ENCODE measurements at places on chromosomes 3 and 15. TPM values are rescaled to one million over a fixed set of nuclear protein-coding genes. Genes with fewer than 3 reads are reported as not detected.

LRRN1 gene
- total RNA-seq, result 0.08 TPM

ARGFX gene
- total RNA-seq, result not detected

NMNAT3 gene
- 4.0 TPM for total RNA-seq

CCDC32 gene
- 22.9 TPM for total RNA-seq

LRRIQ4 gene
- not detected for total RNA-seq

SQOR gene
- total RNA-seq, result 159 TPM

DOCK3 gene
- not detected for total RNA-seq

SCAANT1 gene
- total RNA-seq, result not detected

SLC7A14 gene
- total RNA-seq, result not detected

GABRG3 gene
- not detected for total RNA-seq

FGF12 gene
- 0.31 TPM for total RNA-seq

SLC12A1 gene
- total RNA-seq, result not detected

KCNAB1 gene
- total RNA-seq, result not detected

PRR20G gene
- total RNA-seq, result not detected

ZDHHC3 gene
- total RNA-seq, result 58.7 TPM

ENTPD3 gene
- total RNA-seq, result 12.2 TPM

CPNE9 gene
- not detected for total RNA-seq

LARP6 gene
- total RNA-seq, result 21.0 TPM

DNAH12 gene
- not detected for total RNA-seq

DNASE1L3 gene
- not detected for total RNA-seq

RPL39L gene
- total RNA-seq, result 74.9 TPM

ITIH1 gene
- not detected for total RNA-seq

SPATA12 gene
- not detected for total RNA-seq

MAP3K13 gene
- 20.6 TPM for total RNA-seq

NIT2 gene
- total RNA-seq, result 41.6 TPM

ERC2 gene
- total RNA-seq, result 3.3 TPM

IL5RA gene
- not detected for total RNA-seq

RPS17 gene
- total RNA-seq, result 5,187 TPM

SLC24A5 gene
- not detected for total RNA-seq

MITF gene
- 1.3 TPM for total RNA-seq

SMCO1 gene
- total RNA-seq, result not detected

NRROS gene
- under 0.01 TPM for total RNA-seq

SEMA6D gene
- 2.9 TPM for total RNA-seq

DAZL gene
- total RNA-seq, result not detected

CCDC71 gene
- 47.6 TPM for total RNA-seq

THRB gene
- 0.84 TPM for total RNA-seq

MTFMT gene
- total RNA-seq, result 32.6 TPM

SEMA3G gene
- not detected for total RNA-seq

TMEM212 gene
- not detected for total RNA-seq

ZBTB47 gene
- 10.5 TPM for total RNA-seq

Measured in hair follicular keratinocyte (primary cell).